Activated CD8-positive, alpha-beta memory T cell treated with anti-CD3 and anti-CD28 coated beads for 24 hours (primary cell): ENCODE measurements at places on chromosomes 1 and 21.
A peak's percentile ranks its signal among the peaks of the same experiment; 100 is the strongest.

DNA sequence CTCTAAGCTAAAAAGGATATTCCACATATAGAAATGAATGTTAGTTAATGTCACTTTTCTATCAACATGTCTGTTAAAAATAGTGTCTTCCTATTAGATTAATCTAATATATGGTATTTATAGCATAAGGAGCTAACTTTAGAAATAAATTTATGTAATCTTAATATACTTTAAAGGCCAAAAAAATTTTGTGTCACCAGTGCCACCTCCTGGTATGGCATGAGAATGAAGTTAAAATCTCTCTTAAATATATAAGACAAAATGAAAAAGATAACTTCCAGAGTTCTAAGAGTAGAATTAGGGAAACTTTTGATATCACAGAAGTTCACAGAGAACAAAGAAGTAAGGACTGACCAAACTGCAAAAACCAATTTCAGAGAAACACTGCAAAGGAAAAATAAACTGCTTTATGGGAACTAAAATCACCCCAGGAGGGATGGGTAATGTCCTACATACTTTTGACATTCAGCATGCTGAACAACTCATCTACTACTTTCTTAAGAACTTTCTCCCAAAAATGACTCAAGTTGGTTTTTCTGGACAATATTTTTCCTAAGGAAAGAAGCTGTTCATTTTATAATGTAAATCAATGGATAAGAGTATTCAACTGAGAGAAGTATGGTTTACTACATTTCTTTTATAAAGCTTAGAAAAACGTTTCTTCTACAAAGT is 82.8 kb downstream of the TRIM33 start:
- no peak for DNase-seq

DNA sequence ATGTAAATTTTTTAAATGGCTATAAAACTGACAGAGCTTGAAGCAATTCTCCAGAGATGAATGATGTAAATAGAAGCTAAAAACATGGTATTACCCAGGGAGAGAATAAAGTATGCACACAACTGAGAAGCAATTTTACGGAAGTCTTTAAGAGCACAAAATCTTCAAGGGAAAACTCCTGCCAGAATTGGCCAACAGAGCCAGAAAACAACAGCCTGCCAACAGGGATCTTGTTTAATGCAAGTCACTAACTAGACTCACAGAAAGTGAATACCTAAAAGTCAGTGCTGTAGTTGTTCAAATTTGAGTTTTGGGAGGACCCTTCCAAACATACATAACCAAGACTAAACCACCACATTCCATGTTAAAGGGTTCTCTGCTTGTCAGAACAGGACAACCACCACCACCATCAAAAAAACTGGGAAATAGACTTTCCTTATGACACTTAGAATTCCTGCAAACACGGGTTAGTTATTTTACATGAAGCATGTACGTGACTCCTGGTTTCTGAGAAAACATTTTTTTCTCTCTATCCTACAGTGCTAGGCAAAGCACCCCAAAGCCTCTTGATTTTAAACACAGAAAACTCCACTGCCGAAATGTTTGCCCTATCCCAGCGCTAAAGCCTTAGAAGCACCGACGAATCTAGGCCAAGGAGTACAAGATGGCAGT is 1.6 kb downstream of the EPS15 start:
- no peak for DNase-seq

DNA sequence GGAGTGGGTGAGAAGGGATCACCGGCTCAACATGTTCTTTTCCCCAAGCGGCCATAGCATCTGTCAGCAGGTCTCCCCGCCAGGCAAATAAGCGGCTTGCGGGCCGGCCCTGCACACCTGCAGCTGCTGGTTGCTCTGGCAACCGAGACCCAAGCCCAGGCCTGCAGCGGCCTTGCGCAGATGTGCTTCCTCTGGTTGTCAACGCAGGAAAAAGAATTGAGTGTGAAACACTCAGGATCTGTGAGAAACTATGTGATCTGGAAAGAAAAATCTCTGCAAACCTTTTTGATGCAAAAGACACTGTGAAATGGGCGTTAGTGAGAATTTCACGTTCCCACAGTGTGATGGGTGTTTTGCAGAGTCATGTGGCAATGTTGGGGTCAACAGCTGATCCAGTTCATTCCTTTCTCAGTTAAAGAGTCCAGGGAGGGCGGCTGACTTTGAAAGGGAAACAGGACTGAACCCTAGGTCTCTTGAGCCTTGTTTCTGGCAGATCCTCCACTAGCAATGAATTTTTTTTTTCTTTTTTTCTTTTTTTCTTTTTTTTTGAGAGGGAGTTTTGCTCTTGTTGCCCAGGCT is 28.4 kb downstream of the TOMM20 start:
- peak; percentile 42 for DNase-seq

DNA sequence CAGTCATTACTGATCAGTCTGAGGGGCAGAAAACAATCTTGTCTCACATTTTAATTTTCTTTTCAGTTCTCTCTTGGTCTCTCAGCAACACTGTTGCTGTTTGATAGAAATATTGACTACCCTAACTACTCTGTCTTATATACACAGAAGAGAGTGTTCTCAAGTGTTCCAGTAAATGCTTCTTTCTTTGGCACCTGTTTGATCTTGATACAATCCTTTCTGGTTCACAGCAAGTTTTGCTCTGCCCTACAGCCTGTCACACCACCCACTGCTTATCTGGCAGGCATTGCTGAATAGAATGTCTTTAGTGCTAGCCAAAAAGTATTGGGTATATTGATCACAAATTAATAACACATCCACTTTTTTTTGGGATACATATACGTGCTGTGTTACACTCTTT is 75.7 kb upstream of the WLS start:
- no peak for DNase-seq

GRCh38 chr1:167249702-167250101 is 29.0 kb downstream of the POU2F1 start:
- no peak for DNase-seq

- DNase-seq, result no peak
Observed at GRCh38 chr1:103218821-103219220, 110.5 kb upstream of the COL11A1 start.

- DNase-seq, result no peak
Observed at GRCh38 chr1:52281518-52281917, 84.5 kb downstream of the CC2D1B start.

- DNase-seq, result no peak
Observed at GRCh38 chr1:203726417-203726867, 38.5 kb upstream of the LAX1 start.

DNA sequence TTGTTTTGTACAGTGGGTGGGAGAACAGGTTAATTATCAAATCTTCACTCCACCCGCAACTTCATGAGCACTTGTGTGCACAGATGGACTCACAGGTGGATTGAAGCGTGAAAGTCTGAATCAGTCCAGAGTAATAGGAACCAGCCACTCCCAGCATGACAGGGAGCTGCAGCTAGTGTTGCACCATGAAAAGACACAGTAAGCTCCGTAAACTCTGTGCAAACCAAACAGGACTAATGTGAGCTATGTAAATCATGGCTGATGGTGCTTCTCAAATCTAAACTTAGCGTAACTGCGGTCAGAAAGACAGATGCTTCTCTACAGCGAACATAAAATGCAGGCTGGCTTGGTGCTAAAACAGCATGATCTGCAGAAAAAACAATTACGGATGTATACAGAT is 114.4 kb downstream of the CENPF start:
- no peak for DNase-seq

GRCh38 chr1:7703321-7704213 is 67.5 kb upstream of the VAMP3 start:
- no peak for DNase-seq
